Stimulated activated CD4-positive, alpha-beta T cell treated with anti-CD3 and anti-CD28 coated beads, Interleukin-1b, Interleukin-23, amount 100 ng/mL, for 1 hour (primary cell): ENCODE measurements at places on chromosomes 6 and 20.

- DNase-seq: no peak
Measured at GRCh38 chr20:1934156-1934555, 38.9 kb downstream of the SIRPA start.

DNA sequence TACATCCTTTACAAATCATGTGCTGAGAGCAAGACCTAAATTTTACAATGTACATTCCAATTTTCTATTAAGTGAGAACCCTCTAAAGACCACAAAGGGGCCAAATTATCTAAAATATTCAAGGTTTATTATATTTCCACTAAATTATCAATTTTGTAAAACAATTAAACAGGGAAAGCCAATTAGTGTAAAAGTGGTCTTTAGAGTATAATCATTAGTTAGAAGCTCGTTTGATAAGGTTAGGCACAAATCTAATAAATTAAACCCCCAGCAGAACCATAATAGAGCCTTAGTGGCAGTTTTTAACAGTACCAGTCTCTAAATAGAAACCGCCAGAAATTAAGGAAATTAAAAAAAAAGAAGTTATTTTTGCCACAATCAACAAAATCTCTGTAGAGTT, 249.1 kb upstream of the MANEA start:
- no peak for DNase-seq

GRCh38 chr20:6697228-6697972, 70.1 kb upstream of the BMP2 start:
- DNase-seq: no peak

GRCh38 chr20:49790077-49790798, 22.4 kb upstream of the SLC9A8 start:
- no peak for DNase-seq

DNA sequence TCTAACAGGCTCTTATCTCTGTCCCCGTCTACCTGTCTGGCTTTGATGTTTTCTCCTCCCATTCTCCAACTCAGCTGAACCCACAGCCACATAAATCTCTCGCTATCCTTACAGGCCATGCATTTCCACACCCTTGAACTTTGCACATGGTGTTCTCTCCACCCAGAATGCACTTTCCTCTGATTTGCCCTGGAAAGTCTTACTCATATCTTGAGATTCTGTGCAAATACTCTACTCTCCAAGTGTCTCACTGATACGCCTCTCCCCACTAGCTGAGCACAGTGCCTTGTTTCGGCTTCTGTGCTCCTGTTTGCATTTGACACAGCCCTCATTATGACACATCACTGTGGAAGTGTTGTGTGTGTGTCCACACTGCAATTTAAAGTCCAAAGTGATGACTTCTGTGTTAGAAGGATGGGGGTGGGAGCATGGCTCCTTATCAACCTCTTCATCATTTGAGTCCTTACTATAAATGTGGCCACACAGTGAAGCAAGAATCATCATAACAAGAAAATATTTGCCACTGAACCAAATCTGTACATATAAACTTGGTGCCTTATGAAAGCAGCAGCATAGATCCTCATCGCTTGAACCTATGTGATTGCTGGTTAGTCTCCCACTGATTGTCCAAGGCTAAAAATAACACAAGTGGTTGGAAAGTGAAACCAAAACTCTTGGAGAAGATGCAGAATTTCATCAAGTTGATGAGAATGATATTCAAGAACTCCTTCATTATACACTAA, 5.5 kb upstream of the PRELID3B start:
- no peak for DNase-seq

DNA sequence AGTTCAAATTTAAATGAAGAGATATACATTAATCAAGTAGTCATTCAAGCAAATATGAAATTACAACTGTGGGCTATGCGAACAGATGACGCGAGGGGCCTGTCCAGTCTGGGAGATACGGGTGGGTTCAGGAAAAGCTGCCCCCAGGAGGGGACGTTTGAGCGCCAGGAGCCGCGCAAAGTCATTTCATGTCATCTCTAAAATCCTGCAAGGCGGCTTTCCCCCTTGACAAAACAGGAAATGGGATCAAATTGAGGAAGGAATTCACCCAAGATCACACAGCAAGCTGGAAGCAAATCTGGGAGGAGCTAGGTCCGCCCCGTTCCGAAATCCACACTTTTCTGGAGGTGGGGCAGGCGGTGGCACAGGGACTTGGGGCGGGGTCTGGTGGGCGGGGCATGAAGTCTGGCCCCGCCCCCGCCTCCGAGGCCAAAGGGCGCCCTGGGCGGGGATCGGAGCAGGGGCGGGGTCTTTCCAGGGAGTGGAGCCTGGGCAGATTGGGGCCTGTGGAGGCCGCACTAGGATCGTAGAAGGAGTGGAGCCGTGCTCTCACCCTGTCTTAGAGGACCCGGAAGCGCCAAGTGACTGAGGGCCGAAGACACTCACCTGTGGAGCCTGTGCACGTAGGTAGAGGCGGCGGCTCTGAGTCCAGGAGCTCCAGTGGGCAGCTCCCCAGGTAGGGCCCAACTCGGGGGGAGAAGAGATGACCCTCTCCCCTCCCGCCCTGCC, at the start of gene LPIN3:
LPIN3 (plus strand) TSS at position 495 of the 729 bp plus-strand sequence. CDS start 4,983 bp downstream, outside the sequence.
- peak; percentile 43 for DNase-seq

DNA sequence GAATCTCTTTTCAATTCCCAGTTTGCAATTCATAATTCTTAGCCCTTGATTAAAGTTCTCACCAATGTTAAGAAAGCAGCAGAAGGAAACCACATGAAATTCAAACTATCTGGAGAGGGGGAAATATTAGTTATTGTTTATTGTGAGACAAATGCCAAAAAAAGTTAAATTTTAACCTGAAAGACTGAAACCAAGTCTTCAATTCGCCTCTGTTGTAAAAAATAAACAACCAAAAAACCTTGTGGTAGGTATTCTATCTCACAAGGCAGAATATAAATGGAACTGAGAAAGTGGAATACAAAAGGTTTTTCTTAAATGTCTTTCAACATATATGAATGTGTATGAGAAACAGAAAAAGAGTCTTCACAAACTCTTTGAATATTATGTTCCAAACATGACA, 24.8 kb downstream of the TMX4 start:
- DNase-seq: no peak

DNA sequence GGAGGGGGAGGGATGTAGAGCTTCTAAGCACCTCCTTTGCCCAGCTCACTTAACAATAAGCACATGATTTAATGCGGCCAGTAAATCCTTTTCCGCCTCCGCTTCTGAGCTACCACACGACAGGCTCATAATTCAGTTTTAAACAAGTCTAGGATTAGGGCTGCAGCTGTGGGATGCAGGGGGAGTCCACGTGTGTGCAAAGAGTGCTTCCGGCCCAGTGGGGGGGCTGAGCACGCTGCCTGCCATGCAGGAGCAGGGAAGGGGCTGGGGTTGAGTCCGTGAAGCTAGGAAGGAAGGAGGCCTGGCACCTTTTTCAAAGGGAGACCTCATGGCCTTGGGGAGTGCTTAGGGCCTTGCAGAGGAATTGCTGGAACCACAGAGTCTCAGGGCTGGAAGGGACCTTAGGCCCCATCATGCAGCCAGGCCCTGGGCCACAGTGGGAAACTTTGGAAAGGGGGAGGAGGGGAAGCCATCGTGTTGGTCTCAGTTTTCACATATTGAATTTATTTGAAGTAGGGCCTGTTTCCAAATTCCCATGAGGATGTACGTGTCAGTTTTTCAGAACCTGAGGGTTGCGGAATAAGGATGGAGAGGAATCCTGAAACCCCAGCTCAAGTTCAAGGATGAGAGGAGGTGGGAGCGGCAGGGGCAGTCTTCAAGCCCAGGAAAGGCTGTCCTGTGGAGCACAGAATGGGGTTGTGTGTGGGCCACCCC, 96.1 kb downstream of the VEGFA start:
- DNase-seq: no peak

DNA sequence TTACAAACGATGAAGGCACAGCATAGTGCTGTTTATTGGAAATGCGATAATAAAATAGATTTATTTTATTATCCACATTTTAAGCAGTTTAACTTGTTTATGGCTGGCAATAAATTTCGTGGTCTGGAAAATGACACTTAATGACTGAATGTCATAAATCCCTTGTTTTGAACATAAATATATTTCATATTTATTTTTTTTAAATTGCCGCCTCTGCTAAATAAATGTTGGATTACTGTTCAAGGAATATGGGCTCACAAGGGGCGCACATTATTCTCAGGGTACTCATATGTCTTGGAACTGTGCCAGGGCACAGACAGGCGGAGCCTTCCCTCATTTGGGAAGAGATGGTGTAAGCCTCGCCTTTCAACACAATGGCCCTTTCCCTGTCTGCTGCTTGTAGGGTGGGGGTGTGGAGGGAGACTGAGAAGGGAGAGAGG, 134.3 kb downstream of the PXDC1 start:
- DNase-seq: no peak

DNA sequence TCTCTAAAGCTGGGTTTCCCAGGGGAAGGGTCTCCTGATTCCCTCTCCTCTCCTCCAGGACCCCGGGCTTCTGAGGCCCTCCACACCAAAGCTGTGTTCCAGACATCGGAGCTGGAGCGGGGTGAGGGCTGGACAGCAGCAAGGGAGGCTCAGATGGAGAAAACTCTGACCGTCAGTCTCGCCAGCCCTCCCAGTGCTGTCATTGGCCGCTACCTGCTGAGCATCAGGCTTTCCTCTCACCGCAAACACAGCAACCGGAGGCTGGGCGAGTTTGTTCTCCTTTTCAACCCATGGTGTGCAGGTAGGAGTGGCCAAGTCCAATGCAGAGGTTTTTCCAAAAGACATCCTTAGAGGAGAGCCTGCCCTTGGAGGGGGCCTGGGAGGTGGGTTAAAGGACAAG, 14.4 kb downstream of the TGM6 start:
- DNase-seq: no peak

DNA sequence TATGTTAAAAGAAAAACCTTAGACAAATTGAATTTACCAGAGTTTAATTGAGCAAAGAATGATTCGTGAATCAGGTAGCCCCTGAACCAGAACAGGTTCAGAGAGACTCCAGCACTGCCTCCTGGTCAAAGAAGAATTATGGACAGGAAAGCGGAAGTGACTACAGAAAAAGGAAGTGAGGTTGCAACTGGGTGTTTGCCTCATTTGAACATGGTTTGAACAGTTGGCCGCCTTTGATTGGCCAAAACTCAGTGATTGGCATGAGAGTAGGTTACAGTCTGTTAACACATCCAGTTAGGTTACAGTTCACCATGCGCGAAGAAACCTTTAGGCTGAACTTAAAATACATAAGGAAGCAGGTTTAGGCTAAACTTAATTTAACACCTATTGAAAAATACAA, 248.8 kb downstream of the TFAP2A start:
- no peak for DNase-seq

DNA sequence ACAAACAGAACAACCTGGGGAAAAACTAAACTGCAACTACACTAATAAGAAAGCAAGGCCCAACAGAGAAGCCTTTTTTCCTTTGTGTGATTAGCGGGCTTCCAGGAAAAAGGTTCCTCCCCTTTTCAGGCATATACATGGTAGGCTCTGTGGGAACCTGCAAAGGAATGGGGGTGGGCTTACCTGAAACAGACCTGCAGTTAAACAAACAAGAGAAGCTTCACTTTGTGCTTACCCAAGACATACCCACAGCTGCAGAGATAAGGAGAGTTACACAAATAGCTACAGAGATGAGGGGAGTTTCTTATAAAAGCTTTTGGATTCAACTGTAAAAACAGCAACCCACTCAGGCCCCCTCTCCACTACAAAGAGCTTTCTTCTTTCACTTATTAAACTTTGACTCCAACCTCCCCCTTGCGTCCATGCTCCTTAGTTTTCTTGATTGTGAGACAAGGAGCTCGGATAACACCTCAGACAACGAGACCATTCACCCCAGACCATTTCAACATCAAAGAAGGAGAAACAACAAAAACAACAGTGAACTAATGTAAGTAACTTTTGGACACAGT, 30.9 kb downstream of the RNF146 start:
- DNase-seq: no peak
